ENCODE measurements at places on chromosomes 5 and 9. TPM values are rescaled to one million over a fixed set of nuclear protein-coding genes. Genes with fewer than 3 reads are reported as not detected.

GRCh38 chr5:59126708-59127573, 544.1 kb downstream of the RAB3C start:
- no peak for DNase-seq

GRCh38 chr5:36373527-36374086, 71.9 kb upstream of the RANBP3L start:
- DNase-seq = peak; percentile 77

PCDHB1 gene
- total RNA-seq = not detected

CDC20B gene
- not detected for total RNA-seq

DNA sequence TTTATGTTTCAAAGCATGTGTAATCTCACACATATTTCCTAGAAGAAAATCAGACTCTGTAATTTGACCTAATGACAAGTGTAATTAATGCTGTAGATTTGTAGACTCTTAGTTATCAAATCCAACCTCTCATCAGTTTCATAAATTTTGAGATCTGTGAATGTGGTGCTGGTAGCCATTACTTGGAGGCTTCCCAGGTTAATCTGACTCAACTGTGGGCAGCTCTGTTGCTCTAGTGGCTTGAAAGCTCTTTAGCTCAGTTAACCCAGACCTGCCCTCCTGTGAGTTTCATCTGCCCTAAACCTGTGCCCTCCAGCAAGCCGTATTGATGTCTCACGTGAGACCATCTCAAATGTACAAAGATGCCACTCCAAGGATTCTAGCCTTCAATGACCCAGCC, 323.4 kb downstream of the FBXL7 start:
- no peak for DNase-seq

OLFM1 gene
- 11.9 TPM for total RNA-seq

GRCh38 chr5:160289356-160289651, 23.1 kb downstream of the CCNJL start:
- no peak for DNase-seq

All from Right ventricle myocardium superior (tissue), 1 donor.